ENCODE measurements at places on chromosomes 3 and 15.
A peak's percentile ranks its signal among the peaks of the same experiment; 100 is the strongest.

DNA sequence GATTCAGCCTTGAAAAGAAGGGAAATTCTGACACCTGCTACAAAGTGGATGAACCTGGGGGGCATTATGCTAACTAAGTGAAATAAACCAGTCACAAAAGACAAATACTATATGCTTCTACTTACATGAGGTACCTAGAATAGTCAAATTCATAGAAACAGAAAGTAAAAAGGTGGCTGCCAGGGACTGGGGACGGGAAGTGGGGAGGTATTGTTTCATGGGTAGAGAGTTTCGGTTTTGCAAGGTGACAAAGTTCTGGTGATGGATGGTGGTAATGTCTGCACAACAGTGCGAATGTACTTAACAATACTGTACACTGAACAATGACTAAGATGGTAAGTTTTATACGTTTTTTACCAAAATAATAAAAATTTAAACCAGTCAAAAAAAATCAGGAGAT, 4.8 kb downstream of the IDH2 start:
- peak; percentile 81 for DNase-seq

DNA sequence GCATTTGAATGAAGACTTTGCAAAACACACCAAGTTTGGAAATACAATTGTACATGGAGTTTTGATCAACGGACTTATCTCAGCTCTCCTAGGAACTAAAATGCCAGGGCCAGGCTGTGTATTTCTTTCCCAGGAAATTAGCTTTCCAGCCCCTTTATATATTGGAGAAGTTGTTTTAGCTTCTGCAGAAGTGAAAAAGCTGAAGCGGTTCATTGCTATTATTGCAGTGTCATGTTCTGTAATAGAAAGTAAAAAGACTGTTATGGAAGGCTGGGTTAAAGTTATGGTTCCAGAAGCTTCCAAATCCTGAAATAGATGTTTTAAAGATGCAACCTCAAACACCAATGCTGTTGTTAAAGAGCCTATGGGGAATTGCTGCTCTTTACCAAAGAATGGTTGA, 11.5 kb downstream of the HTD2 start:
- no peak for DNase-seq

- no peak for DNase-seq
These were observed 1.6 kb downstream of the EIF4A2 start for GRCh38 chr3:186784820-186785494.

DNA sequence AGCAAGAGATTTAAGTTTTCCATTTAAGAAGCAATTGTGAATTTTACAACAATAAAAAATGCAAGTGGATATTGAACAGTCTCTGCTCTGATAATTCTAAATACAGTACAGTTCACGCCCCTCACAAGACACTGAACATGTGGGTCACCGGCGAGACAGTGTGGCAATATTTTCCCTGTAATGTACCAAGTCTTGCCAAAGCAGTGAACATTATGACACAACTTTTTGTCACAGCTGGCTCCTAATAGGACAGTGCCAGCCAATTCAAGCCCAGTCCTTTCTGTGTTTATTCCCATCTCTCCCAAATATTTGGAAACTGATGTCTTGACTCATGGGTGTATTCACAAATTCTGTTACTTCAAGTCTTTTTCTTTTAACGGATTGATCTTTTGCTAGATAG, 62.3 kb downstream of the PPARG start:
- DNase-seq = no peak

DNA sequence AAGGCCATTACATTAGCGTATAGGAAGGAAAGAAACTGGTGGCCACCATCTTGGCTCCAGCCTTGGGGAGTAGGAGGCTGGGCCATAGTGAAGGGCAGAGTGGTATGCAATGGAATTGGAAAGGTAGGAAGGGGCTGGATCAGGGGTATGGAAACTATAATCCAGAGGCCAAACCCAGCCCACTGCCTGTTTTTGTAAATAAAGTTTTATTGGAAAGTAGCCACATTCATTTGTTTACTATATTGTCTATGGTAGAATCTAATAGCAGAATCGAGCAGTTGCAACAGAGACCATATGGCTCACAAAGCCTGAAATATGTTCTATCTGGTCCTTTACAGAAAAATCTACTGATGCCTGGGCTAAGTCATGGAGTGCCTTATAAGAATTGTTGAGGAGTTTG, 14.1 kb upstream of the SH3BP5 start:
- DNase-seq = no peak

GRCh38 chr3:64022451-64023186, 675 bp downstream of the PSMD6 start:
- peak; percentile 17 for DNase-seq
